B cell (primary cell): ENCODE measurements at places on chromosomes 11 and 22. TPM values are rescaled to one million over a fixed set of nuclear protein-coding genes. Genes with fewer than 3 reads are reported as not detected.
A peak's percentile ranks its signal among the peaks of the same experiment; 100 is the strongest.

GRCh38 chr11:73325036-73325981 lies 17.2 kb downstream of the ARHGEF17 start:
- DNase-seq, result no peak

DNA sequence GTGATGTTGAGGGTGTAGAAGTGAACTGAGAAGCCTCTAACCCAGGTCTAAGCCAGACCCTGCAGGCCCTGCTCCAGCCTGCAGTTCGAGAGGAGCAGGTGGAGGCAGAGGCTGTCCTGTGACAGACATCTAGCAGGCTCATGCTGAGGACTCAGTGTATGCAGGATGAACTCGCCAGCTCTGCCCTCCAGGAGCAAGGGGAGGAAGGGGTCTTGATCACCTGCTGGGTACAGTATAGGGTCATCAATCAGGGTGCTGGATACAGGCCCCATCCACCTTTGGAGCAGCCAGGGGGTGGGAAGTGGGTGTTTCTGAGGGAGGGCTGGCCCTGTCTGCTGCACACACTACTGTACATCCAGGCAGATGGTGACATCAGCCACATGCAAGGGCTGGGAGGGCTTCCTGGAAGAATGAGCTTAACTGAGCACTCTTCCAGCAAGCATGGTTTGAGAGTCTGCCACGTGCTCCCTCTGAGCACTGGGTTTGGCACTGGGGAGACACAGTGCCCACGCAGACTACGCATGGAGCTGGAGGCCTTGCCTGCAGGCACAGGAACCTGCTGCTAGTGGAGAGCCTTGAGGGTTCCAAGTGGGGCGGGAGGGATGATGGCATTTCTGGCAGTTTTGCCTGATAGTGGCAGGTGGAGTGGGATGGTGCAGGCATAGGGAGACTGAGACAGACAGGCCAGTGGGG lies 9.2 kb downstream of the MAPK8IP1 start:
- DNase-seq, result no peak

GRCh38 chr22:34038801-34039555 lies 118.7 kb upstream of the LARGE1 start:
- DNase-seq, result no peak

GRCh38 chr22:24434471-24435322 lies 7.3 kb downstream of the ADORA2A start:
- peak; percentile 91 for DNase-seq

- DNase-seq, result no peak
Measured at GRCh38 chr22:50467773-50468440, 6.9 kb downstream of the SBF1 start.

DNA sequence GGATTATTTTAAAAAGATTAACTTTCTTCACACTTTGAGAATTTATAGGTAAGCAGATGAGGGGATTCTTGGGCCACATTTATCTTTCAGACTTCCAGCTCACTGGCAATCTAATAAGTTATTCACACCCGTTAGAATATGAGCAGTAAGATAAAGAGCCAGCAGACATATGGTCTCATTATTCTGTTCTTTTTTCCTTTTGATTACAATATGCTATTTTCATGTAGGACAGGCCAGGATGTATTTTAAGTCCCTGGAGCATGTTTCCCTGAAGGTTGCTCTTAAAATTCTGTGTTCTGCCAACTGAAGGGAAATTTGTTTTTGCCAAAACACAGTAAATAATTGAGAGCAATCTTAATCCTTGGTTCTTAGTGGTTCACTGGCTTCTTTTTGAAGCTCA lies 22.2 kb downstream of the PDHX start:
- no peak for DNase-seq

- no peak for DNase-seq
Measured at GRCh38 chr11:12170984-12171383, 60.6 kb downstream of the MICAL2 start.

- DNase-seq, result no peak
Measured at GRCh38 chr11:47940904-47941649, 39.3 kb upstream of the PTPRJ start.

DNA sequence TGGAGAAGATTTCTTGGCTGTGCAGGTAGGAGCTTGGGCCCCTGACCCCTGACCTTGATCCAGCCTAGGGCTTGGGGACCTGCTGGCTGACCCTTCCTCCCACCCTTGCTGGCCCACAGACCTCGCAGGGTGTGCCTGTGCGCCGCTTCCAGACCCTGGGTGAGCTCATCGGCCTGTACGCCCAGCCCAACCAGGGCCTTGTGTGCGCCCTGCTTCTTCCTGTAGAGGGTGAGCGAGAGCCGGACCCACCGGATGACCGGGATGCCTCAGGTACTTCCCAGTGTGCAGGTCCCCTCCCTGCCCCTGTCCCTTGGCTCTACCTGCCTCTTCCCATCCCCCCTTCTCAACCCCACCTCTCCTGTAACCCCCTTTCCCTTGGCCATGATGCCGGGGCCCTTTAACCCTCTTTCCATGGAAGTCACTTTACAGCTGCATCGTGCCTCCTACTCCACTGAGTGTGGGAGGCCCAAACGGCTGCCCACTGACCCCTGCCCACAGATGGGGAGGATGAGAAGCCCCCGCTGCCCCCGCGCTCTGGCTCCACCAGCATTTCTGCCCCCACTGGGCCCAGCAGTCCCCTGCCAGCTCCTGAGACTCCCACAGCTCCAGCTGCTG lies 3.8 kb downstream of the INPPL1 start:
- no peak for DNase-seq

- no peak for DNase-seq
Measured at GRCh38 chr11:12494699-12495098, 117.3 kb downstream of the PARVA start.

- no peak for DNase-seq
Measured at GRCh38 chr11:69307421-69307820, 13.5 kb downstream of the MYEOV start.

- no peak for DNase-seq
Measured at GRCh38 chr22:17477391-17477833, 85.9 kb upstream of the SLC25A18 start.

DNA sequence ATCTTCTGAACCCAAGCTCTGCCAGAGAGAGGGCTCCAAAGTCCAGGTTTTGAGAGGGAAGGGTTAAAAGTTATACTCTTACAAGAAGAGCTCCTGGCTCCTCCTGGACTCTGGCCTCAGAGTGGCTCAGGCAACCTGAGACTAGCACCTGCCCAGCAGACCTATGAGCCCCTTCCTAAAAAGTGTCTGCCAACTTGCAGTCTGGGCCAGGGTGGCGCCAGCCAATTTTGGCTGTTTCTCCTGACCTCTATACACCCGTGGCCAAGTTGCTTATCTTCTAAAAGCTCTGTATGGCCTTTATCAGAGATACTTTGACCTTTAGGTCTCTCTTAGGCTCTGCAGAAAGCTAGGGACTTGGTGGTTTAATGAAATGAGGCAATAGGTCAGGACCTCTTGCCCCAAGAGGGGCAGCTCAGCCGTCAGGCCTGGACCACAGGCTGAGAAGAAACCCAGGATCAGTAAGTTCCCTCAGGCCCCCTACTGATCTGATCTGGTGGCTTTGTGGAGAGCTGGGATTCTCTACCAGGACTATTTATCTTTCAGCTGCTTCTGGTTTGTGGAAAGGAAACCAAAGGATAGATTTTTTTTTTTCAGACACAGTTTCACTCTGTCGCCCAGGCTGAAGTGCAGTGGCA lies 10.3 kb upstream of the UCP3 start:
- DNase-seq, result no peak

Gene OR10A2
- not detected in 2 replicates for polyA plus RNA-seq

Gene PKP3
- polyA plus RNA-seq, result 0.16 and 0.78 TPM in 2 replicates

Gene CARD16
- polyA plus RNA-seq, result 30.1 and 33.5 TPM in 2 replicates

Gene TMEM191C
- polyA plus RNA-seq, result 5.2 and 5.8 TPM in 2 replicates

Gene LIMK2
- 6.8 and 7.4 TPM in 2 replicates for polyA plus RNA-seq

Gene LARGE2
- polyA plus RNA-seq, result 250 and 264 TPM in 2 replicates

Gene MAPK8IP2
- 0.19 and 0.36 TPM in 2 replicates for polyA plus RNA-seq

Gene P2RY6
- 0.04 TPM in 1 of 2 replicates, not detected in the other for polyA plus RNA-seq

Gene BIK
- 2.7 and 3.0 TPM in 2 replicates for polyA plus RNA-seq

Gene OR8A1
- not detected in 2 replicates for polyA plus RNA-seq

Gene CELSR1
- 23.4 and 30.2 TPM in 2 replicates for polyA plus RNA-seq
